ENCODE measurements at places on chromosomes 13 and 19.

- DNase-seq = no peak
Measured at GRCh38 chr19:7074705-7075282, 5.3 kb downstream of the ZNF557 start.

DNA sequence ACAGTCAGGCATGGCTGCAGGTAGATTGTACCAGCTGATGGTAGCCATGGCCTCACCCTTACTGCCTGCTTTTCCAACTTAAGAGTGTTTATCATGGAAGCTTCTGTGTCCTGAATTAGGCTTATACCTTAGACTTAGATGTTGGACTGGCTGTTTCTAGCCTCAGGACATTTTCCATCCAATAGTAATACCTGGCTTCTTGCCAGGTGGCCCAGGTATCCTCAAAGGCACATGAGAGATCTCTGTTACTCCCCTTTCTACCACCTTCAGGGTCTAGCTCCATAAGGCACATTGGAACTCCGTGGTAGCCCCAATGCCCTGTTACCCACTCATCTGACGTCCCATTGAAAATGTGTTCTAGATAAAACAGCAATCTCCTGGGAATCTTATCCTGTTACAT is 407.5 kb downstream of the SPRY2 start:
- DNase-seq = no peak

DNA sequence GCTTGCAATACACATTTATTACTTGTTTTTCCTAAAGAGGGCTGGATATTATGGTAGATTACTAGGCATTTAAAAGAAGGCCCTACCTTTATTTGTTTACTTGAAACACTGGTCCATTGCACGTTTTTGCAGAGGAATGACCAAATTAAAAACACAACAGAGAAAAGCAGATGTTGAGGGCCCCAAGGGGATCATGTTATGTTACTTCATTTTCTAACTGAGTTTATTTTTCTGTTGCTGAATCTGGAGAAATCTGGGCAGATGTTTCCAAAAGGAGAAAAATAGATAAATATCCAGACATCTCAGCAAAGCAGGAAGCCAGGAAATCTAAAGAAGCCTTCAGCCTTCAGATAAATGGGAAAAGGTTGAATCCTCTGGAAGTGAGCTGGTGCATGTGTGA is 353.0 kb downstream of the NDFIP2 start:
- DNase-seq = no peak

DNA sequence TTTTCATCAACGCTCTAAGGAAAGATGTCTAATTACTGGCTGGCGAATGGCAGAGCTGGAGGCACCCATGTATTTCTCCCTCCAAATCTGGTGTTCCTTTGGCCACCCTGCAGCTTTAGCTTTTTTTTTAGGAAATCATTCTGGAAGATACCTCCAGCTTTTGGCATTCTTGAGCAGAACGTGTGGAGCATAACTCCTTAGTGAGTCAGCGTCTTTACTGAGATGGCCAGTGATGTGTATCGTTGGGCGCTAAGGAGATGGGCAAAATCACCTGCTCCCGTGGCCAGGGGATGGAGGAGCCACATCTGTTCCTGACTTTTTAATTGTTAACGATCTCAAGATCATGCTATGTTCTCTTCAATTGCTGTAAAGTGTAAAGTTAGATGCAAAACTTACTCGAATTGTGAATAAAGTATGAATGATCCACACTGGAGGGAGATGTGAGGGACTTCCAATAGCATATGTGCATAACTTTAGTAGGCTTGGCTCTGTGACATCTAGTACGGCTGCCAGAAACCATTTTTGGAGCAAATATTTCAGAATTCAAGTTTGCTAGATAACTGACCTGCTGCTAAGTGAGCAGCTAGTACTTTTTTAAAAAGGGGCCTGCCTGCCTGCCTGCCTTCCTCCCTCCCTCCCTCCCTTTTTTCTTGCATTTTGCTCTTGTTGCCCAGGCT is 24.4 kb upstream of the C1QTNF9 start:
- no peak for DNase-seq

DNA sequence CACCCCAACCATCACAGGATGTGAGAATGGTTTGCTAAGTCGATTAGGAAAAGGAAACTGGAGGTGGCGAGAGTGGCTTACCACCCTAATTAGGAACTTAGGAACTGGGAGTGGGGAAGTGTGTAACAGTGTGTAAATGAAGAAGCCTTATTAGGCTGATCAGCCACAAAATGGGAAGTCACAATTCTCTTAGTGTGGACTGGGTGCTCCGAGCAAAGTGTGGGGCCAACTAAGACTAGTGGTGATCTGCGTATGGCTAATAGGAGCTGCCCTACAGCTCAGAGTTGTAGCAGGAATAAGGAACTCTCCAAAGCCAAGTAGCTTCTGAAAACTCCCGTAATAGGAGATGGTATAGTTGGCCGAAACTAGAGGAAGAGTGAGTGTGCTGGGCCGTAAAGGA is 7.6 kb downstream of the SIGLEC11 start:
- no peak for DNase-seq

DNA sequence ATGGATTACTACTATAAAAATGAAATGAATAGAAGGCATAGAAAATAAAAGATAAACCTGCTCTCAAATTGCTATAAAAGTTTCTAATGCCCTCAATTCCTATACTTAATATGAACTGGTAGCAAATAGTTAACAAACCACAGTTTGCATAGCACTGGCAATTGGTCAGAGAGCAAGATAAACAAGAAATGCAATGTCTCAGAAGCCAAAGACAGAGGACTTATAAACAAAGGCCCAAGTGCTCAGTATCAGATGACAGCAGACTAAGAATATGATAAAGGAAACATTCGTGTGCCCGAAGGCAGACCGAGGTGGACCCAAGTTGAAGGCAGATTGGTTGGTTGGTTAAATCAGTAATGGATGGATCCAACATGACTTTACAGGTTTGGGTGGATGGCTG is 50.6 kb downstream of the IPO5 start:
- no peak for DNase-seq

DNA sequence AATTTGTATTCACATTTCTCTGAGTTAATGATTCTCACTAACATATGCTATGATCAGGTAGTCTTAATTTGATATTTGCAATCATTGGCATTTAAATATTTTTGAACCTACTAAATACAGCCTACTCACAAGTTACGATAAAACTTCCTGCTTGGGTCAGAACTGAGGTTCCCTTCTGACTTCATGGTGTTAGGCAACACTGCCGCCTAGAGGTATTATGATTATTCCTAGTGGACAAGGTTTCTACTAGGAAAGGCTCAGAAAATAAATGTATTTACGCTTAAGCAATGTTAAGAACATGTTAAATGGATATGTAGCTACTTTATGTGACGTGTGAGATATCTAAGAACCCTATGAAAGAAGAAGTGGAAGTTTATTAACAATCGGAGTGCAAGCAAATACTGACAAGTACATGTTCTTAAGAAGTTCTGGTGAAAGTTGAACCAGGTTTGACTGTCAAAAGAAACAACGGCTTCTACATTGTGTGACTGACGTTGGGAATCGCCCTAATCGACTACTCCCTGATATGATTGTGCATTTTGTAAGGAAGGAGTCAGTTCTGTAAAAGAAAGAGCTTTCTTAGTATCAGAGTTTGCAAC is 1395.8 kb downstream of the SLITRK5 start:
- DNase-seq = no peak

DNA sequence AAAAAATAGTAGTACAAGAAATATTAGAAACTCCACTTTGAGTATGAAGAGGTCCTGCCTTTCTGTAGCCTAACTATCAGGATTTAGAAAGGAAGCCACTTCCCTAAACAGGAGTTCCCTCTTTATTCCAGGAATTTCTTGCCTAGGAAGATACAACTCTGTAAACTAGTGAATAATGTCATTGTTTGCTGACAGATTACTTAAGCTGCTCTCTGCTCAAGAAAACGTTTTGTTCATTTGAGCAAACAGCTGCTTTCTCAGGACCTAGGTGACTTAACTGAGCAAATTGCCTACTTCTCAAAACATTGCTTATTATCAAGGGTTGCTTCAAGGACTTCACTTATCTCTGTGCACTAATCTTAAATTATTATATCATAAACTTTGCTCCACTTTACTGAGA is 1419.4 kb upstream of the SLC10A2 start:
- no peak for DNase-seq

GRCh38 chr19:11422163-11423065 is 3.3 kb upstream of the RGL3 start:
- no peak for DNase-seq

DNA sequence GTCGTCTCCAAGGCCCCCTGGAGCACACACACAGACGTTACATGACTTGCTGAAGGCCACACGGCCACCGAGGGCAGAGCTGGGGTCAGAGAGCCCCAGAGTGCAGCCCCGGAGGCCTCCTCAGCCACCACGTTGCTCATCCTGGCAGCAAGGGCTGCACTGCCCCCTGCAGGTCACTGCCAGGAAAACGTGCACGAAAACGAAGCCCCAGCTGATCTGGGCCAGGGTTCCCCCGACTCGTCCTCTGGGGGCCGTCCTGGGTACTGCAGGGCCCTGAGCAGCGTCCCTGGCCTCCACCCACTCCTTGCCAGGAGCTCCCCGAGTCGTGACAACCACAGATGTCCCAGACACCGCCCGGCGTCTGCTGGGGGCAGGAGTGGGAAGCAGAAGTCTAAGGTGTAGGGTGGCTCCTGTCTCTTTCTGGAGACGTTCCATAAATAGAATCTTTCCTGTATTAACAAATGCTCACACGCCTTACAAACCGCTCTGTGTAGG is 3.4 kb downstream of the TPGS1 start:
- DNase-seq = no peak

GRCh38 chr13:30857018-30857417 is 49.1 kb upstream of the MEDAG start:
- DNase-seq = no peak

DNA sequence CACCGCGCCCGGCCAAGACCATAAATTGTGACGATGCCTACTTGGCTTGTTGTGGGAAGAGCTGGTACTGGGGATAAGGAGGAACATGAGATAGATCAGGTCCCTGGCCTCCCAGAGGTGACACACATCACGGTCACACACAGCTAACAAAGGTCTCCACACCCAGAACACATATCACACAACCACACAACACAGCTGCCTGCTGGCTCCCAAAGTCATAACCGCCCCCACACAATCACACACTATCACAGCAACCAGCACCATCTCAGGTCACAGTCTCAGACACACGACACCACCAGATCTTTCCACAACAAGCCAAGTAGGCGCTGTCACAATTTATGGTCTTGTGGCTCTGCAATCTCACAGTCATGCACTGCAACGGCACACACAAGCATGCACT is 5.7 kb downstream of the COL5A3 start:
- DNase-seq = no peak

- DNase-seq = no peak
Measured at GRCh38 chr13:113468472-113469201, 15.3 kb upstream of the ADPRHL1 start.

- DNase-seq = no peak
Measured at GRCh38 chr19:16319481-16319880, 5.1 kb upstream of the KLF2 start.

GRCh38 chr19:19137556-19138108 is 646 bp downstream of the TMEM161A start:
- DNase-seq = no peak

DNA sequence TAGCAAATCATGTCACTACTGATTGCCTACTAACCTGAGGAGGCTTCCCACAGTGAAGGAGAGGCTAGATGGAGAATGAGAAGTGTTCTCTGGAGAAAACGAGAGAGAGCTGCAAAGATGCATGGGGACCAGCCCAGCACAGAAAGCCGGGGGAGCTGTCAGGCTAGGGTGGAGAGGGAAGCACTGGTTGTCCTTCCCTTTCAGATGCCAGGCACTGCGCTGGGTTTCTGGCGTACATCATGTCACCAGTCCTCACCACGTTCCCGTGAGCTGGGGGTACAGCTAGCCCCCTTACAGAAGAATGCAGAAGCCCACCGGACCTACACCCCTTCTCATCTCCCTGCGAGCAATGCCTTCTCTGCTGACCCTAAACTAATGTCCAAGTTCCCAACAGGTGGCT is 86.0 kb downstream of the STK24 start:
- DNase-seq = no peak

DNA sequence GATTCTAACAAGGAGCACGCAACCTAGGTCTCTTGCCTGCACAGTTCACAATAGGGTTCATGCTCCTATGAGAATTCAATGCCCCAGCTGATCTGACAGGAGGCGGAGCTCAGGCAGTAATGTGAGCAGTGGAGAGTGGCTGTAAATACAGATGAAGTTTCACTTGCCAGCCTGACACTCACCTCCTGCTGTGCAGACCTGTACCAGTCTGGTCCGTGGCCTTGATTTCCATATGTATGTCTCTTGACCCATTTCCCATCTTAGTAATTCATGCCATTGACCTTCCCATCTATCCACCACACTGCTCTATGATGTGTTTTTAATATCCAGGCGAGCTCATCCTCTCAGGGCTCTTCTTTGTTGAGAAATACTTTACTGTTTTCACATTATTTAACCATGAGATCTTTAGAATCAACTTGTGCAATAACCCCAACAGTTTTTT is 95.2 kb downstream of the LRCH1 start:
- no peak for DNase-seq

DNA sequence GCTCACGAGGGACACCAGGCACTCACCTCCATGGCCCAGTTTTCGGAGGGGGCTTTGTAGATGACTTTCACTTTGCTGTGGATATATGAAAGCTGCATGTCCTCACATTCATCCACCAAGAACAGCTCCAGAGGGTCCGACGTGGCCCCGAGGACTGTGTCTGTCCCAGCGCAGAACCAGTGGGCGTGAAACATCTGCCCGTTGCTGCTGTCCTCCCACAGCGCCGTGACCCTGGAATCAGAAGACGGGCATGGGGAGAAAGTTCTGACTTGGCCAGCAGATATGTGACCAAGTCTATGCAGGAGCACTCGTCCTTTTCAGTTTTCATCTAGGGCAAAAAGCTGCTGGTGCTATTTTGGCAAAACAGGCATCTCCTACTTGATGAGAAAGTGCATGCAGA is 29.7 kb upstream of the EIF3G start:
- DNase-seq = no peak

- DNase-seq = no peak
Measured at GRCh38 chr19:32268381-32268780, 77.0 kb upstream of the ZNF507 start.

DNA sequence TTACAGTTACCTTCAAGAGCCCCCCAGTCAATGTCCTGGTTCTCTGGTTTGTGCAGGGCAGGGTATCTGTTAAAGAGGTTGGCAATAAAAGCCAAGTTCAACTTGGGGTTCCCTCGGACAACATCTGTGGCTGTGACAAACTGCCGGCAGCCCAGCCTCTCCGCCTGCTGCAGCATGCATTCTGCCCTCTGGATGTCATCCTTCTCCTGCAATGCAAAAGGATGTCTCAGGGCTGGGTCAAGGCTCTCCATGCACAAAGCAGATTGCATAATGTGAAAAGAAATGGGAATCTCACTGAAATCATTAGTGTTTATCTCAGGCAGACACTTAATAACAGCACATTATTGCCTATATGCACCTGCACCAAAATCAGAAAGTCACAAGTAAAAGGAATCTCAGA is 35.1 kb downstream of the LCP1 start:
- no peak for DNase-seq
